Motor neuron (in vitro differentiated cells): ENCODE measurements at places on chromosomes 13 and 19.
A peak's percentile ranks its signal among the peaks of the same experiment; 100 is the strongest.

GRCh38 chr13:51050021-51050830 lies 60.8 kb downstream of the C13orf42 start:
- ATAC-seq: no peak

DNA sequence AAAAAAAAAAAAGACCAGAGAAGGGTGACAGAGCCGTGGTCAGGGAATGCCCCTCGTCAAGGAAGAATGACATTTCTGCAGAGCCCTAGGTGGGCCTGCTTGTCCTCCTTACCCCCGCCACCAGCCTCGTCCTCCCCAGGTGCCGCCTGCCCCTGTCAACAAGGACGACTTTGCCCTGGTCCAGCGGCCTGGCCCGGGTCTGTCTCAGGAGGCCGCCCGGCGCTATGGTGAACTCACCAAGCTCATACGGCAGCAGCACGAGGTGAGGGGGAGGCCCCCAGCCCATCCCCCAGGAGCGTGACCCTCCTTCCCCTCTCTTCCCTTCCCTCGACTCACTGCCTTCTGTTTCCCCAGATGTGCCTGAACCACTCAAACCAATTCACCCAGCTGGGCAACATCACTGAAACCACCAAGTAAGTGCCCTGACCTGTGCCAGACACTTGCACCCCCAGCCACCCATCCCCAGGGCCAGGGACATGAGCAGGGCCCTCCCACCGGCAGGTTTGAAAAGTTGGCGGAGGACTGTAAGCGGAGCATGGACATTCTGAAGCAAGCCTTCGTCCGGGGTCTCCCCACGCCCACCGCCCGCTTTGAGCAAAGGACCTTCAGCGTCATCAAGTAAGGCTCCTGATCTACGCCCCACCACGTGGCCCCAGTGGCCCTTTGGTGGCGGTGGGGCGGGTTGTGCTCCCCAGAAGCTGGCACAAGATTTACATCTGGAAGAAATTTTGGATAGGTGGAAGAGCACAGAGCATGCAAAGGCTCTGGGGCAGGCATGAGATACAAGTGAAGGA lies 14.8 kb downstream of the PODNL1 start:
- ATAC-seq: no peak

DNA sequence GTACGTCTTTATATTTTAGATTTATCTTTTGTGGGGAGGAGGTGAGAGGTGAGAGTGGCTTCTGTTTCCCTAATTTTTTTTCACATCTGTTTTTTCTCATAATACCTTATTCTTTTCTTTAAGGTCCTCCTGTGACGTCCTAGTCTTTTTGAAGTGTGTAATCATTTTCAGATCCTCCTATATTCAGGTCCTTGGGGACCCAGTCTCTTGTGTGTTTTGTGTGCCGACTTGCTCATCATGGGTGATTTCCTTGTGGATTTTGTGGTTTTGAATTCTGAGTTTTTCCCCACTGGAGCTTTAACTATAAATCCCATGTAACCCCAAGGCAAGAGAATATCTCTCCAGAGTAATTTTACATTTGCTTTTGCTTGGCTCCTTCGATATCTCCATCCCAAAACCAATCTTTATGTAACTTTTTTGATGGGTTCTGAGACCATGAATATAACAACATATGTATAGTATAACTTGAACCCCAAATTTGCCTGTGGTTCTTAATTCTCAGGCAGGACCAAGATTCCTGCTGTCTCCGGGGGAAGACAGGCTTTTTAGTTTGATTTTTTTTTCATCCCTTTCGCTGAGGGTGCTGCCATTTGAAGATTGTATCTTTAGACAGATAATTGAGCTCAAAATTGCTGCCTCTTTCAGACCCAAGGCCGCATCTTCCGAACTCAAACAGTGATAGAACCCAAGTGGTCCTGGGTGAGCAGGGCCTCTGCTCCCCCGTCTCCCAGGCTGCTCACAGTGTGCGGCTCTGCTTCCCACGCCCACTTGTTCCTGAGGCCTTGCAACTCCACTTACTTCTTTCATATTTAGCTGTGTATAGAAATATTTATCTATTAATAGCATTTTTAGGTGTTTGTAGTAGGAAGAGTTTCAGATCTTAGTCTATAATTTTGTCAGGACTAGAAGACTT lies 59.1 kb upstream of the GPR183 start:
- ATAC-seq: no peak

GRCh38 chr13:107347641-107348369 lies 779.9 kb upstream of the ARGLU1 start:
- ATAC-seq: no peak

DNA sequence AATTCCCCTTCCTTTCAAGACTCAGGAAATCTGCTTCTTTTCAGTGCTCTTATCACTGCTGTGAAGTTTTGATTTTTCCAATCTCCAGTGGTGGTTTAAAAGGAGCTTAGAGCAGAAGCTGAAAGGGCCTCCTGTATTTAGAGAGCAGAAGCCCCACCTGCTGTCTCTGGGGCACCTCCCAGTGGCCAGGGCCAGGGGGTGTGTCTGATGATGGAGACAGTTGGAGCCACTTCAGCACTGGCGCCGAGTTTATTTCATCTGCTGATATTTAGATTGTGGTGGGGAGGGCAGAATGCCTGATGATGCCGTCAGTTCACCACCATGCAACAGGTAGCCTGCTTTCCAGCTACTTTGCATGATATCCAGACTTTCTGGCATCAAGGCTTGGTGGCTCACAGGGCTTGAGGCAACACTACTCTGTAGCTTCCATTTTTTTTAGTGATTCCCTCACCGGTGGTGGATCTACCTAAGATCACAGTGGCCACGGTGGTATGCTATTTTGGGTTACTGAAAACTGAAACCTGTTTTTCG lies 371.9 kb downstream of the KCNRG start:
- ATAC-seq: peak; percentile 84

DNA sequence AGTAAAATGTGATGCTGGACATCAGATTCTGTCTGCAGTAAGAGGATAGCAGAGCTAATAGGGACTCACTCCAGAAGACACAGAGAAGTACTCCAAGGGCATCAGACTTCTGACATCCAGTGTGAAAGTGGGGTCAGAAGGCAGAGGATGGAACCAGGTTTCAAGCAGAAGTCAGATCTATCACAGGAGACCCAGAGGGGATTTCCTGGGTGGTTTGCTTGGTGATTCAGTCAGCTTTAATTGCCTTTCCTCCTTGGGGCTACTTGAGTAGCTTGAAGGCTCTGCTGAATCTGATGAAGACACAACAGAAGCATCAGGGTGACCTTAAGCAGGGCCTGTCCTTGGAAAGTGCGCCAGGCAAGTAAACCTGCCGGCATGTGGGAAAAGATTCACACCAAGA lies 300.6 kb downstream of the COG6 start:
- ATAC-seq: no peak

DNA sequence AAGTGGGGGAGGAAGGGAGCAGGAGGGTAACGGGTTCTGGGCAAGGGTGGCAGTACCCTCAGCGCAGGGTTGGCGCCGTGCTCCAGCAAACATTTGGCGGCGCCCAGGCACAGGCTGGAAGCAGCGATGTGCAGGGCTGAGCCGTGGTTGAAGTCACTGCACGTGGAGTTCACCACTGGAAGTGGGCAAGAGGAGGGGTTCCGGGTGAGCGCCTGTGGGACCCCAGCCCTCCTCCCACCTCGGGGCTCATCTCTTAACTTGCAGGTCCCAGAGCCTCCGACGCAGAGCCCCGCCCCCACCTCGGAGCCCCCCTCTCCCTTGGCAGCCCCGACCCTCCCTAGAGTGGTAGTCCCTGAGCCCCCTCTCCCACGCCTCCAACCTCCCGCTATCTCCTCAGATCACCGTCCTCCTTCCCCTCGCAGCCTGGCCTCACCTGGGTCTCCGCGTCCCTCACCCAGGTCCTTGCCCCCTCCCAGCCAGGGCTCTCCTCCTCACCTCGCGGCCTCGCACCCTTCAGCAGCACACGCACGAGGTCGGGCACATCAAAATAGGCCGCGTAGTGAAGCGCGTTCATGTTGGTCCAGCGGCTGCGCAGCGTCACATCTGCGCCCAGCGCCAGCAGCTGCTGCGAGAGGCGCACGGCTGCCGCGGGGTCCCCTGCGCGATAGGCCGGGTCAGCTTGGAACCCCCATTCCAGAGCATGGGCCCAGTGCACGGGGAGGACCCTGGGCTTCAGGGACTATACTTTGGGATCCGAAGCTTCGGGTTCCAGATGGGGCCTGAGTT lies 6.4 kb downstream of the CLIP3 start:
- ATAC-seq: no peak

DNA sequence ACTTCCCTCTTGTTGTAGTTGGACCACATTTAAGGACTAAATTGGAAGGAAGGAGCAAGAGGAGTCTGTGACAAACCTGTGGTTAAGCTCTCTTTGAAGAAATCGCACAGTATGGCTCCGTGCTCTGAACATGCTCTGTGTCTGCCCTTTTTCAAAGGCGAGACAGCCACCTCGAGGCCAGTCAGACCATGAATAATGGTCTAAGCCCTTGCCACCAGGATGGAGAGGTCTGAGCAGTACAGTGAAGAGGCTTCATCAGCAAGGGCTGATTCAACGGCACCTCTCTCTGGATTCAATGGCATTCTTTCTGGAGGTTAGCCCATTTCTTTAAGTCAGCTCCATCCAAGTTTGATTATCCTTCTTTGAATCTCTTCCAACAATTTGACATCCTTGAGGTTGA lies 30.9 kb downstream of the FAM216B start:
- ATAC-seq: no peak

GRCh38 chr19:16944626-16945363 lies 56.0 kb downstream of the F2RL3 start:
- ATAC-seq: peak; percentile 25

- peak; percentile 3 for ATAC-seq
Observed at GRCh38 chr19:18203408-18203862, 407 bp downstream of the RAB3A start.

DNA sequence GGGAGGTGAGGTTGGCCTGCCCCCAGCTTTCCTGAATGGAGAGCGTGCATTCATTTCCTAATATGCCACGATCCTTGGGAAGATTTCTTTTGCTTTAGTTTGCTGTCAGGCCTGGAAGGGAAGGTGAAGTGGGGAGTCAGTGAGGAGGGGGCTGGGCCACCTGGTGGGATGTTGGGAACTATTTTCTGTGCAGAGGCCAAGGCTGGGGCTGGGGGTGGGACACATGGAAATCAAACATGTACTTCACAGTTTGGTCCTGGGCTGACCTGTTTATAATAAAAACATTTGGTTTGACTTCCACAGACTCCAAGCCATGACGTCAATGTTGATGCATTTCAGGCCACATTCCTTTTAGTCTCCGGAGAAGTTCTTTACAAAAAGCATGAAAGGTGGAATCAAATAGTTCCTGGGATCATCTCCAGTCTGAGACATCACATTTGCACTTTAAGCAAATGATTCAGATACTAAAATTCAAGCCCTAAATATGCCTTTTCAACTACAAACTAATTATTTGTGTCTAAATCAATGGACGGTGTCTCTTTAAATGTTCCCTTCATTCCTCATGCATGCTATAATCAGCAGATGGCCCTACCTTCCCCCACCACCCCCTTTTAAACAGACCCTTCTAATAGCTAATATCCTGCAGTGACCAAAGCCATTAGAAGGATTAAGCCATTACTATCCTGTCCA lies 41.5 kb upstream of the MEDAG start:
- ATAC-seq: peak; percentile 60

DNA sequence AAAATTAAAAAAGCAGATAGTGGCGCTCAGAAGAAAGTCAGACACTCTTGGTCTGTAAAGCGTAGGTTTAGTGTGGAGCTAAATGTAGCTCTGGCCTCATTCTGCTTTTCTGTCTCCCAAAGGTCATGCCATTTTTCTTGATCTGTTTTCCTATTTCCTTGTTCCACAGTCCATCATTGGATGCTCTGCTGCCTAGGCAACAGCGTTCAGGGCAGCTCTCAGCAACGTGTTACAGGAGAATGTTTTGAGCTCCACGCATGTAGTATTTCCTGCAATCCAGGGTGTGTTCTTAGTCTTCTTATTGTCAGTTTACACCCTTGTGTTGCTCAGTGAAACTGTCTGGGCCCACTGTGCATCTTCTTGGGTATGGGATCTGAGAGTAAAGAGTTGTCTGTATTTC lies 46.0 kb upstream of the PCDH8 start:
- peak; percentile 81 for ATAC-seq

GRCh38 chr19:35841961-35842595 lies 10.2 kb downstream of the NPHS1 start:
- ATAC-seq: no peak

DNA sequence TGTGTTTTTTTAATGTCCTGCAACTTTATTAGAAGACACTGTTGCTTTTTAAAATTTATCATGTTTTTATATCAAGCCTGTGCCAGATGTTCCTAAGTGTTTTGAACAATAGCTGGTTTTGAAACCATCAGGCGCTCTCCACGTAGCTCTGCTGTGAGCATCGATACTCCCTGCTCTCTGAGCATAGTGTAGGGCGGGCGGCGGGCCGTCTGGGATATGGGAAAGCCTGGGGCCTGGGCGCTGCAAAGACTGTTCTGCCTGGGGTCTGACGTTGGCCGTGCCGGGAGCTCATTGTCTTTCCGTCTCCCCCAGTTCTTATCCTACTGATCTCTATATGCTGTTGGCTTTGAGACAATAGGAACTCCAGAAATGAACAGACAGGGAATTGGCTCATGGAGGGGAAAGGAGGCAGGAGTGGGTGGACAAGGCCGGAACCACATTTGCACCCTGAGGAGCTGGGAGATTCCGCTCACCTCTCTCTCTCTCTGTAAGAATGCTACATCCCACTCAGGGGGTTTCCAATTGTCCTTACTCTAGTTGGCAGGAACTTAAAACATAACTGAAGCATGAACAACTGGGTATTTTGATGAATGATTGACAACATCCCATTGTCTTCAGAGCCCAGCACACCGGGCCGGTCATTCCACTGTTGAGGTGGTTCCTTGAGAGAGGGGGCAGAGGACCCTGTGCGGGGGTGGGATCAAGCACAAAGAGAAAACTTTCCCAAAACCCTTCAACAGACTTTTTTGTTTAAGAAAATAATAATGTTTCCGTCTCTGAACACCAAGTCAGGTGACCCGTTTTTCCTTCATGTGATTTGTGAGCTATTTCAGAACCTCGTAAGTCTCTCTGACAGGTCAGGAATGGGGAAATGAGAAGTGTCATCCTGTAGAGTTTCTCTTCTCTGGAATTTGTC lies 64.7 kb downstream of the COL4A2 start:
- no peak for ATAC-seq

- ATAC-seq: no peak
Observed at GRCh38 chr19:29708554-29709439, 6.3 kb downstream of the C19orf12 start.

DNA sequence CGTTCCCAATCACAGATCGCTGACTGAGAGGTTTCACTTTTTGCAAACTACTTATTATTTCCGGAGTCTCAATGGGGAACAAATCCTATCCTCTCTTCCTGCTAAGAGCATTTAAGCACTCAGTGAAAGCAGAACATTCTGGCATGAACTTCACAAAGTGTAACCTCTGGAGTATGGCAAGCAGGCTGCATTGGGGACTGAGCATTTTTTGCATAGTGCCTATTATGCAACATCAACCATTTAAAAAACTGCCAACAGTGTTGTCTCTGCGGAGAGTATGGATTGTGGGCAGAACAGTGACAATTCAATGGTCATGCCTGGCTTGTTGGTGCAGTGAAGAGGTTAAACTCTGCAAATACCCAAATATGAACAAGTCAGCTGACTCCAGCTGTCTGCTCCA lies 484.6 kb downstream of the OLFM4 start:
- no peak for ATAC-seq

- no peak for ATAC-seq
Observed at GRCh38 chr19:43315851-43316250, 37.6 kb upstream of the CD177 start.
